Left cardiac atrium (tissue), 4 donors: ENCODE measurements at places on chromosomes 4 and X.

- no peak for DNase-seq
Observed at GRCh38 chr4:180455226-180455625, 1788.0 kb upstream of the TENM3 start.

GRCh38 chr4:156362581-156362980 lies 408.9 kb upstream of the CTSO start:
- DNase-seq, result no peak

GRCh38 chr4:111519683-111520082 lies 625.6 kb upstream of the FAM241A start:
- DNase-seq, result no peak

GRCh38 chr4:84669201-84669600 lies 86.3 kb downstream of the CDS1 start:
- DNase-seq, result no peak

GRCh38 chrX:132433551-132433950 lies 55.3 kb downstream of the MBNL3 start:
- DNase-seq, result no peak

DNA sequence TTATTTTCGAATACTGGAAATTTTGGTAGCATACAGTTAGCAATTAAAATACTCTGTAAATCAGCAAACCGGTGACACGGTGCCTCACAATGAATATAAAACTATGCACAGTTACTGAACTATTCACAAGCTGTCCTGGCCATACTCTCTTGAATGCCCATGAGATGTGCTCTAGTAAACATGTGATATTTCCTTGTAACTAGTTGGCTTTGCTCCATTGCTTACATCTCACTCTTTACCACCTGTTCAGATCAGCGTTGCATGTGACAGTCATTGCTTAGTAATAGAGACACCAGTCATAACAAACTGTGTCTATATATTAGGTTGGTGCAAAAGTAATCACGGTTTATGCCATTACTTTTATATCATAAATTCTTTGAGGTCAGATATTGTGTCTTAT lies 897.9 kb upstream of the FTHL17 start:
- no peak for DNase-seq

- no peak for DNase-seq
Observed at GRCh38 chr4:98289375-98289774, 28.2 kb downstream of the RAP1GDS1 start.

DNA sequence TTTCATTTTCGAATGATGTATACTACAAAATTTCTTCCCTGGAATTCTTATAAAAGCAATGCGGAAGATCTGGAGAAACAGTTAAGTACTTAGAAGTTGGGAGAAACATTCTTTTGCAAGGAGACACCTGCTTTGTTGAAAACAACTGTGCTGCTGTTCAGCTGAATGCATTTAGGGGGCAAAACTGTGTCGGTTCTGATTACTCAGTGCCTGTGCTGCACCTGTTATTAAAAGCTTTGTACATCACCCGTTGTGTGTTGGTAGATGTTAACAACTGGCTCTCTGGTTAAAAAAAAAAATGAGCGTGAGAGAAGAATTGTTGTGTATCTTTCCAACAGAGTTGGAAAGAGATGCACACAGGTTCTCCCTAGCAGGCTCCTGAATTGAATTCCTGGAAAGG lies 184.1 kb upstream of the HHIP start:
- no peak for DNase-seq

- no peak for DNase-seq
Observed at GRCh38 chr4:138775489-138775888, 240.1 kb upstream of the NOCT start.

DNA sequence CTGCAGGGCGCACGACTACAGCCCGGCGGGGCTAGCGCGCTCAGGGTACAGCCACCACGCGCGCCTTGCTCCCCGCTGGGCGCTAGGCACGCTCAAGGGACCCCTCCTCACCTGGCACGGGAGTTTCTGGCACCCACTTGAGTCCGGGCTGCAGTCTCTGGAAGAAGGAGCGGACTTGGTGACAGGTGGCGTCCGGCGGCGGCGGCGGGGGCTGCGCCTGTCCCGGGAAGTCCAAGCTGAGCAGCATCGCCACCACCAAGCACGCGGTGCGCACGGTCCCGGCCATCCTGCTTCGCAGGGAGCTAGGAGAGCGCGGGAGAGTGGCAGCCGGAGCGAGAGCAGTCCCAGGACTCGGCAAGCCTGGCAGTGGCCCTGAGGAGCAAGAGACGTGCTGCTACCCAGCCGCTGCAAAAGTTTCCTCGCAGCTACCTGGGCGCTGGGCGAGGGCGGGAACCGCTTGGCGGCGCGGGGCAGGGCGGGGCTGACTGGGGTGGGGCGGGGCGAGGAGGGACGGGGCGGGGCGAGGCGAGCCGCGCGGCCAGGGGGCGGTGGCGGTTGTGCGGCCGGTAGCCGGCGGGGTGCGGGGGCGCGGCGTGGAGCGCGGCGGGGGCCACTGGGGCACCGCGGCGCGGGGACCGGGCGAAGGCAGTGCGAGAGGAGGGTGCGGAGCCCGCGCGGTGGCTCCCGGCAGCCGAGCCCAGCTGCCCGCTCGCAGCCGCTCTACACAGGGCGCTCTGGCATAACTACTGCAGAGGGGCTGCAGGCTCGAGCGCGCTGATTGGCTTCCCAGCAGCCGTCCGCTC lies at the start of gene GPC3:
GPC3 (minus strand) TSS at position 431 of the 803 bp plus-strand sequence.
- DNase-seq, result peak; percentile 48
